ENCODE measurements at places on chromosomes 1 and 21.
A peak's percentile ranks its signal among the peaks of the same experiment; 100 is the strongest.

- no peaks in the 10 kb centered on the region for H3K27me3 ChIP-seq
- peak; percentile 75 for DNase-seq
- H3K4me3 ChIP-seq = peak within 1 kb of the TSS; percentile 95
- no peaks in the 10 kb centered on the region for H3K36me3 ChIP-seq
Observed at GRCh38 chr1:27671964-27672749, at the start of gene IFI6. TSS of gene IFI6 (minus strand) at chr1:27672192. CDS start at chr1:27669314, 2,878 bp downstream.

- no peak overlapping the region for H3K4me3 ChIP-seq
- H3K27ac ChIP-seq = no peak overlapping the region
- no peak for DNase-seq
- no peaks in the 10 kb centered on the region for H3K36me3 ChIP-seq
- H3K4me1 ChIP-seq = no peaks in the 10 kb centered on the region
Observed at GRCh38 chr1:97042551-97042950, 321.0 kb downstream of the PTBP2 start.

DNA sequence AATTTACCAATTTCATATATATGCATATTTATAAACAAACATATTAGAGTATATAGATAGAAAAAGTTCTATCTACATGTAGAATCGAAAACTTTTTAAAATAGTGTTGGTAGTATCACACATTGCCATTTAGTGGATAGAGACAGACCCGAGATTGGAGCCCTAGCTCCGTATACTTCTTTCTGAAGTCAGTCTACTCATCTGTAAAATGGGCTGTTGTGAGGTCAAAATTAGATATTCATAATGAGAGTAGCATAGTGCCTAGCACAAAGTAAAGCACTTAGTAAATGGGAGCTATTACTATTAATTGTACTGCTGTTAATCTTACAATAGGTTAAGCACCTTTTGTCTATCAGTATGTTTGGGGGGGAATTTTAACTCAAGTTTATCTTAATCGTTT lies 4.2 kb upstream of the RSPH1 start:
- H3K36me3 ChIP-seq = no peaks in the 10 kb centered on the region
- peaks cover 36% of the 10 kb centered on the region for H3K4me1 ChIP-seq
- no peak overlapping the region for H3K27ac ChIP-seq
- no peak for DNase-seq
- no peak overlapping the region for H3K4me3 ChIP-seq
- H3K27me3 ChIP-seq = no peaks in the 10 kb centered on the region

GRCh38 chr1:207579436-207579799 lies 65.5 kb upstream of the CR1L start:
- DNase-seq = peak; percentile 6
- no peak overlapping the region for H3K4me3 ChIP-seq
- H3K36me3 ChIP-seq = peaks cover 50% of the 10 kb centered on the region
- peaks cover 4% of the 10 kb centered on the region for H3K4me1 ChIP-seq
- peak overlapping the region; percentile 66 for H3K27ac ChIP-seq
- no peaks in the 10 kb centered on the region for H3K27me3 ChIP-seq

GRCh38 chr1:200520735-200521134 lies 99.8 kb downstream of the KIF14 start:
- peaks cover 1% of the 10 kb centered on the region for H3K27me3 ChIP-seq
- no peaks in the 10 kb centered on the region for H3K4me1 ChIP-seq
- H3K27ac ChIP-seq = no peak overlapping the region
- H3K36me3 ChIP-seq = no peaks in the 10 kb centered on the region
- DNase-seq = no peak
- H3K4me3 ChIP-seq = no peak overlapping the region

DNA sequence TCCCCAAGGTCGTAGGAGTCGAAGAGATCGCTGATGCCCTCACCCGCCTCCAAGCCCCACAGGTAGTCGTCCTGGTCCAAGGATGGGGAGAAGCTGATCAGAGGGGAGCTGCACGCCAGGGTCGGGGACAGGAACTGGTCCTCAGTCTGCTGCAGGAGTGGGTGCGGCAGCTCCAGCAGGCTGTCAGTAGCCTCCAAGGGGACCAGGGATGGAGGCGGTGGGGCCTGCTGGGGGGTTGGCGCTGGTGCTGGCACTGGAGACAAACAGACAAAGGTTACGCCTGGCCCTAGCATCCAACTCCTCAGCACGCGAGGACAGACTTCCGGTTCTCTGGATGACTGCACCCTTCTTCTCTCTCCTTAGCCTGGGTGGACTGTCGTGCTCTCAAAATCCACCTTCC lies 21.1 kb downstream of the E2F2 start:
- no peaks in the 10 kb centered on the region for H3K36me3 ChIP-seq
- H3K4me3 ChIP-seq = no peak overlapping the region
- H3K27me3 ChIP-seq = no peaks in the 10 kb centered on the region
- H3K4me1 ChIP-seq = no peaks in the 10 kb centered on the region

GRCh38 chr1:116371752-116372151 lies 1.3 kb upstream of the ATP1A1 start:
- H3K27ac ChIP-seq = peak overlapping the region; percentile 96
- H3K4me1 ChIP-seq = peaks cover 28% of the 10 kb centered on the region
- H3K4me3 ChIP-seq = peak overlapping the region; percentile 89
- no peak for DNase-seq
- no peaks in the 10 kb centered on the region for H3K36me3 ChIP-seq
- H3K27me3 ChIP-seq = peaks cover 20% of the 10 kb centered on the region

DNA sequence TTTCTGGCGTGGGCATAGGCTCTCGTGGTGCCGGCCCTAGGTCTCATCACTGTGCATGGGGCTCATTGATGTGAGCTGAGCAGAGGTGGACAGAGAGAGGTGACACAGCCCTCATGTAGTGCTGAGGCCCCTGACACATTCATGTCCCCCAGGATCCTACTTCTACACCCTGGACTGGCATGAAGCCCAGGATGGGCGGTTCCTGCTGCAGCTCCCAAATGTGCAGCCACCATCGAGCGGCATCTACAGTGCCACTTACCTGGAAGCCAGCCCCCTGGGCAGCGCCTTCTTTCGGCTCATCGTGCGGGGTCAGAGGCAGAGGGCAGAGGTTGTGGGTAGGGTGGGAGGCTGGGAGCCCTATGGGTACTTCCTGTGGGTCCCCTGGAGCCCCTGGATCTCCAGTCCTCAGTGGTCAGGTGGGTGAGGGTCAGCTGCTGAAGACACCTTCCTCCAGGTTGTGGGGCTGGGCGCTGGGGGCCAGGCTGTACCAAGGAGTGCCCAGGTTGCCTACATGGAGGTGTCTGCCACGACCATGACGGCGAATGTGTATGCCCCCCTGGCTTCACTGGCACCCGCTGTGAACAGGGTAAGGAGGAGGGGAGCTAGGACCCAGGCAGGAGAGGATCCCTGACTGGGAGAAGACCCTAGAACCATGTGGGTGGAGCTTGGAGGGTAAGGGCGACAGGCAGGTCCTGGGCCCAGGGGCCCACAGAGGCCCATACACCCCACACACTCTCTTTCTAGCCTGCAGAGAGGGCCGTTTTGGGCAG lies 6.1 kb downstream of the TIE1 start:
- H3K4me1 ChIP-seq = no peaks in the 10 kb centered on the region
- H3K4me3 ChIP-seq = no peak overlapping the region
- DNase-seq = no peak
- H3K27ac ChIP-seq = no peak overlapping the region
- no peaks in the 10 kb centered on the region for H3K27me3 ChIP-seq

GRCh38 chr1:15180189-15180588 lies 26.6 kb downstream of the TMEM51 start:
- H3K4me1 ChIP-seq = no peaks in the 10 kb centered on the region
- peaks cover 14% of the 10 kb centered on the region for H3K36me3 ChIP-seq

GRCh38 chr1:6785728-6786505 lies 663 bp downstream of the CAMTA1 start:
- H3K4me3 ChIP-seq = peak overlapping the region; percentile 92
- H3K36me3 ChIP-seq = no peaks in the 10 kb centered on the region
- no peaks in the 10 kb centered on the region for H3K27me3 ChIP-seq
- peak overlapping the region; percentile 96 for H3K27ac ChIP-seq
- peaks cover 53% of the 10 kb centered on the region for H3K4me1 ChIP-seq

DNA sequence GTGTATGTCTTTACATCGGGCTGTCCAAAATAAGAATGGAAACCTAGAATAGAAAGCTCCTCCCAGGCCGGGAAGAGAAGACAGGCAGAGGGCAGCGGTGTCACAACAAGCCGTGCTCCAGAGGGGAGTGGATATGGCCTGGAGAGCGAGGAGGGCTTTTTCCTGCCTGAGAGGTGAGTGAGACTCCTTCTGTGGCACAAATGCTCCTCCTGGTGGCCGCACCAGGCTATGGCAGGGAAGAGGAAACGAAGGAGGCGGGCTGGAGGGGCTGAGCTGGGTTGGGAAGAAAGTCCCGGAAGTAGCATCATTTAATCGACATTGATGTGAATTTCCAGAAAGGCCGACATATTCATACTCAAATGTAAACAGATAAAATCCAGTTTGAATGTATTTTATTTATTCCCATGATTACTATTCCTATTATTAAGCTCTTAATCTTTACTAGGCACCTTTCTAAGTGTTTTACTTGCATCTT lies 54.7 kb downstream of the MEF2D start:
- DNase-seq = peak; percentile 71
- H3K4me1 ChIP-seq = peaks cover 6% of the 10 kb centered on the region
- no peak overlapping the region for H3K4me3 ChIP-seq
- no peak overlapping the region for H3K27ac ChIP-seq
- H3K27me3 ChIP-seq = peaks cover 73% of the 10 kb centered on the region

DNA sequence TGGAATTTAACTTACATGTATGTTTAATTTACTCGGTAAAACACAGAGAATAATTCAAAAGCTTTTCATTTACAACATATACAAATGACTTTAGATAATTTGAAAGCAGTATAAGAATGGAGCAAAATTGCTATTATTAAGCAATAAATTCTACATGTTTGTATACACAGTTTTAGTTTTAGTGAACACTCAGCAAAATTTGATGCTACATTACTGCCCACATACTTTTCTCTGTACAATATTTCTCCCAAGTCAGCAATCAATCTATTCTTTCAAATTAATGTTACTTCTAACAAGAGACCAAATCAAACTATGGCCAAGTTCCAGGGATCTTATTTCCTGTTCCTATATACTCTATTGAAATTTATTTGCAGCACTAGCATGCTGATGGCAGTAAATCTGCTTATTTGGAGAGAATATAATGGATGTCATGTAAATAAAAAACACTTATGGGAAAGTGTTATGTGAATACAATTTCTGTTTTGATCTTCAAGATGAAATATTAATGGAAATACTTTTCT lies 82.6 kb upstream of the BRINP3 start:
- no peak for DNase-seq
- H3K27ac ChIP-seq = no peak overlapping the region
- H3K36me3 ChIP-seq = no peaks in the 10 kb centered on the region
- no peak overlapping the region for H3K4me3 ChIP-seq

- no peak overlapping the region for H3K27ac ChIP-seq
- no peak for DNase-seq
- no peaks in the 10 kb centered on the region for H3K27me3 ChIP-seq
- no peak overlapping the region for H3K4me3 ChIP-seq
- peaks cover 4% of the 10 kb centered on the region for H3K4me1 ChIP-seq
- H3K36me3 ChIP-seq = peaks cover 13% of the 10 kb centered on the region
Observed at GRCh38 chr1:100237091-100237490, 12.5 kb downstream of the DBT start.

GRCh38 chr1:62175568-62176179 lies 19.0 kb upstream of the L1TD1 start:
- no peaks in the 10 kb centered on the region for H3K27me3 ChIP-seq
- H3K27ac ChIP-seq = no peak overlapping the region
- no peak overlapping the region for H3K4me3 ChIP-seq

DNA sequence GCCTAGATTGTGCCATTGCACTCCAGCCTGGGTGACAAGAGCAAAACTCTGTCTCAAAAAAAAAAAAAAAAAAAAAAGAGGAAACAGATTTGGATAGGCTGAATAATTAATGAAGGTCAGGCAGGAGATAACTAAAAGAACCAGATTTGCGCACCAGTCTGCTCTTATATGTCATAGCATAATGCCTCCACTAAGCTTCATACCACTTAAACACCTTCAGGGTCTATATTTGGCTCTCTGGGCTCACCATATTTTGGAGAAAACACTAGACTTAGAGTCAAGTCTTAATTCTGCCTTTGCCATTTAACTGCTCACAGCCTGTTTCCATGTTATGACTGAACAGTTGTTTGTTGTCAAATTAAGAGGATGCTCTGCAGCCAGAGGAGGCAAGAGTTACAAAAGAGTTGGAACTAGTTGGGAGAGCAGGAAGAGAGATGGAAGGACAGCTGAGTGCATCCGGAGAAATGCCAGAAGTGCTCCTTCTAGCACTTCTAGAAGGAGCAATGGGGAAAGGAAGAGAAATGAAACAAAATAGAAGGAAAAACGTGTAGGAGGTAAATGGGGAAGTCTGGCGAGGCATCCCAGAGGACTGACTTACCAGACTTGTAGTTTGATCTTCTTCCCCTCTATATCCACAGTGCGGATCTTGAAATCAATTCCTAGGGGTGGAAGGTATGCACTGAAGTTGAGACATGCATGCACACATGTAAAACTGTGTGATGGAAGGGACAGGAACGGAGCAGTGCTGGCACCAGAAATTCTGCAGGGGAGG lies 1.8 kb downstream of the RAB13 start:
- H3K27ac ChIP-seq = peak overlapping the region; percentile 86
- DNase-seq = no peak
- peaks cover 33% of the 10 kb centered on the region for H3K4me1 ChIP-seq

All from naive B cell (primary cell).